Stimulated activated effector memory CD8-positive, alpha-beta T cell treated with anti-CD3 and anti-CD28 coated beads, Interleukin-12 subunit alpha, Interleukin-12 subunit beta, amount 100 ng/mL, for 72 hours (primary cell): ENCODE measurements at places on chromosomes 3 and 15.

DNA sequence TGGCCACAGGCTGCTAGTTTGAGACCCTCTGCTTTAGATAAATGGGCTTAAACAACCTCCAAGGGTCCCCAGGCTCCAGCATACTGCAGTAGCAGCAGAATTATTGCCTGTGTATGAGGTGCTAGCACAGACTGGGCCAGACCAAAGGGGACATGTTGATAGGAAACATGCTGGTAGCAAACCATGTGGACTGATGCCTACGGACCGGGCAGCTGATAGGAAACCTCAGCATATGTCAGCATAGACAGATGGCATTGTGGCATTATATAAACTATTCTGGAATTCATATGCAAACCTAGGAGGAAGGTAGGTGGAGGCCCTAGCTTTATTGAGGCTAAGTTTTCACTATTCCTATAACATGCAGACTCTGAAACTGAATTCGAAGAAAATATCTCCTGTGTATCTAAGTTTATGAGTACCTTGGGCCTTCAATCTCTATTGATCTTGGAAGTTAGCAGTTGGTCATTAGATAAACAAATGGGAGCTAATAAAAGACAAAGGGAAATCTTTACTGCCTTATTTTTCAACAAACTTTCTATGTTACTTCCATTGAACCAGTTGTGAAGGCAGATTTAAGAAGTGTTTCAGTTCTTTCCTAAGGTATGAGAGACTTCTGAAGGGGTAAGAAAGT lies 1.7 kb upstream of the HGD start:
- no peak for DNase-seq

DNA sequence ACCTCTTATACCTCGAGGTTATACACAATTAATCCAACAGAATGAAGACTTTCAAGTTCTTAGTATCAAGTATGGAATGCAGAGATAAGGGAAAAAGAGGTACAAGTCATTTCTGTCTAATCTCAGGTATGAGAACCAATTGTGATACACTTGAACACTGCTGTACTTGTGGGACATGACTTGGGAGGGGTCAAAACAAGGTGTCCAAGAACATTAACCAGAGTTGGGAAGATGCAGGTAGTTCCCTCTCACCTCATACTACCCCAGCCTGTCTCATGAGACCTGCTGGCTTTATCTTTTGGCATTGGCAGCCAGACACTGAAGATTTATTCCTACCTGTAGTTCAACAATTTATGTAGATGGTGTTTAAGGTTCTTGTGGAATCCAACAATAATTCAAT lies 209.7 kb downstream of the NR1D2 start:
- no peak for DNase-seq

GRCh38 chr15:88932271-88932874 lies 19.2 kb upstream of the MFGE8 start:
- DNase-seq = no peak

GRCh38 chr3:54033761-54034160 lies 88.6 kb upstream of the CACNA2D3 start:
- no peak for DNase-seq

DNA sequence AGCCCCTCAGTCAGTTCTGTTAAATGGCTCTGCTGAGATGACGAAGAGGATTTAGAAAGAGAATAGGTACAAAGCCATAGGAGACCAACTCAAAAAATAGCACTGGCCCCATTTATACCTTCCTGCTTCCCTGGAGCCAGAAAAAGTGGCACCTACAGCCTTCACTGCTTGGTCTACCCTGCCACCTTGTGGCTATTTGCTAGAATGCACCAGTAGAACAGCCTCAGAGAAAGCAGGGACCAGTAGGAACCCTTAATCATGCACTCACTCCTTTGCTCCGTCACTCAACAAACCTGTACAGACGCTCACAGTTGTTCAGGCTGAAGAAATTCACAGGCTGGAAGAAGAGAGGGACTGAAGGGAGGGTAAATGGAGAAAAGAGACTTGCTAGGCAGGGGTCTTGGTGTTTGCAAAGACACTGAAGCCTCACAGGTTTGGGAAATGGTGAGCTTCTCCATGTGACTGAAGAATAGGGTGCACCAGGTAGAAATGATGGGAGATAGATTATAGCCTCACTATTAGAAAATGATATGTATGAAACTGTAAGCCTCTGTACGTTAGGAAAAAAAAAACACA lies 12.1 kb upstream of the RTP2 start:
- DNase-seq = peak; percentile 86

DNA sequence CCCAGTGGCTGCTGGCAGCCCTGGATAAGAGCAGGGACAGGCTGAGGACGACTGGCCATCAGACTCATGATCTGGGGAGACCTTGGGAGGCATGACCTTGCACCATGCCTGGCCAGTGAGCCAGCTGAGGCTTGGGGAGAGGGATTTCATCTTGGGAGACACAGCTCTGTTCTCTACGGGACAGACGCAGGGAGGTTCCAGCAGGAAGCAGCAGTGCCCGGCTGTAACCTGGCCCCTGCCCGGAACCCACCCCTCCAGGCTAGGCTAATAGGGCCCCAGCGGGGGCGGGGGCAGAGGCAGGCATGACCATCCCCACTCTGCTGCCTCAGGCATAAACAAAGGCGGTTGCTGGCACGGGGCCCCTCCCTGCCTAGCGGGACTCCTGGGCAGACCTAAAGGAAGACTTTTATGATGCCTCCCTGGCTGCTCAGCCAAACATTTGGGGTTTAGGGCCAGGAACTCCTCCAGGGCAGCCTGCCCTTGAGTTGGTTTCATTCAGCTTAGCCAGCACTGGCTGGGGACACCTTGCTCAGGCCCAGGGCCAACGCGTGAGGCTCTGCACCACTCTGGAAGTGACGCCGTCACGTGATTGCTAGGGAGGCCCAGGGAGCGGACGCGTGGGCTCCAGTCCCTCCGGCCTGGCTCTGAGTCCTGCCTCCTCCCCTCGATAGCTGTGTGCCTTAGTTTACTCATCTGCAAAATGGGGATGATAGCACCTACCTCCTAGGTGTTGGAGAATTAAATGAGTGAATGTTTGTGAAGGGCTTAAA lies 27.6 kb downstream of the HDAC11 start:
- no peak for DNase-seq

- no peak for DNase-seq
Observed at GRCh38 chr3:104066658-104067057, 1300.1 kb upstream of the ALCAM start.

GRCh38 chr3:73473181-73473897 lies 151.4 kb downstream of the PDZRN3 start:
- DNase-seq = no peak

- DNase-seq = no peak
Observed at GRCh38 chr3:140303875-140304274, 368.9 kb downstream of the CLSTN2 start.

DNA sequence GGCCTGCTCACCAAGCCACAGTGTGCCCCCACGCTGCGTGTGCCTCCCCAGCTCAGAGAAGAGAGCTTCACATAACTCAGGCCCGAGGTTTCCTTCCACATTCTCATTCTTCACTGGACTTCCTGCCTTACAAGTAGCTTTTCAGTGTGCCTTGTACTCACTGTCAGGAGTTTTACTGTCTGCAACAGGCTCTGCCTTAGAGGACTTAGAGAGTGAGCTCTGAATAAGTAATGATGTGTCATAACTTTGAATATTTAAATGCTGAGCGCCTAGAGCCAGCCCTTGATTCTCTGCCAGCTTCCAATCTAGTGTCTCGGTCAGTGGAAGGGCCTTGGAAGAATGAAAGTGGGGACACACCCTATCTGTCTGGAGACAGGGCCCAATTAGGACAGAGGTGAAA lies 41.8 kb downstream of the ITGB5 start:
- DNase-seq = no peak

GRCh38 chr15:48425051-48425450 lies 93.8 kb downstream of the DUT start:
- no peak for DNase-seq

DNA sequence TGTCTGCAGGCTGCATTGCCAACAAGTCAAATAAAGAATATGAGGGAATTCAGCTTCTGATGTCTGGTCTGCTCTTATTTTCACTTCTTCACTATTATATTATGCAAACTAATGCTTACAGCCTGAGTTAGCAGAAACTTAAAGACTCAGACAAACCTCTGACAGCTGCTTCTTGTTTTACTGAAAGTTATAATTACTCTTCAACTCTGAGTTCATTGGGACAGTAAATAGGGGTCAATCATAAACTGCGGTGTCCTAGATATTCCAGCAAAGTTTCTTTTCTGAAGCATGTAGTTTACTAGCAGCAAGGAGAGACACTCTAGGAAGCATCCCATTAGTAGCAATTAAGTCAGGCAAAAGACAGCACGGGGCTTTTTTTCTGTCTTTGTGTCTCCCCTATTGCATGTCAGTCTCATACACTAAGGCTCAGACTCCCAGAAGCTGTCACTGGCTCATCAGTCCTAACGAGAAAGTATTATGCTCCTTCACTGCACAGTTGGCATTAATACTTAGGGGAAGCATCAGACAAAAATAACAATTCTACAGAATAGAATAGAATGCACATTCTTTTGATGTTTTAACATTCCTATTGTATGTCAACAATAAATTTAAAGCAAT lies 1060.8 kb downstream of the ROBO1 start:
- DNase-seq = no peak

- DNase-seq = no peak
Observed at GRCh38 chr3:53606793-53607192, 112.4 kb downstream of the CACNA1D start.

DNA sequence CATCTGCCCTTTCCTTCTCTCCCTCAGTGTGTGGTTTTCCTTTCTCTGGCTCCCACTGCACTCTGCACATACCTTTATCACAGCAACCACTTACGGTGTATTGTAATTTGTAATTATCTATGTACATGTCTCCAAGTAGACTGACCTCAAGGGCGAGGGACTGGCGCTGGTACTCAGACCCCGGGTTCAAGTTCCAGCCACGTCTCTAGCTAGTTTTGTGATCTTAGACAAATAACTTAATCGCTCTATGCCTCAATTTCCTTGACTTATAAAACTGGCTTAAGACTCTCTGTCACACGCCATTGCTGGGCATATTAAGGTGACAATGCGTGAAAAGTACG lies 607 bp upstream of the SENP2 start:
- no peak for DNase-seq

GRCh38 chr15:59699810-59700431 lies 10.8 kb upstream of the BNIP2 start:
- DNase-seq = no peak

- no peak for DNase-seq
Observed at GRCh38 chr3:50124052-50124799, 30.9 kb upstream of the SEMA3F start.

DNA sequence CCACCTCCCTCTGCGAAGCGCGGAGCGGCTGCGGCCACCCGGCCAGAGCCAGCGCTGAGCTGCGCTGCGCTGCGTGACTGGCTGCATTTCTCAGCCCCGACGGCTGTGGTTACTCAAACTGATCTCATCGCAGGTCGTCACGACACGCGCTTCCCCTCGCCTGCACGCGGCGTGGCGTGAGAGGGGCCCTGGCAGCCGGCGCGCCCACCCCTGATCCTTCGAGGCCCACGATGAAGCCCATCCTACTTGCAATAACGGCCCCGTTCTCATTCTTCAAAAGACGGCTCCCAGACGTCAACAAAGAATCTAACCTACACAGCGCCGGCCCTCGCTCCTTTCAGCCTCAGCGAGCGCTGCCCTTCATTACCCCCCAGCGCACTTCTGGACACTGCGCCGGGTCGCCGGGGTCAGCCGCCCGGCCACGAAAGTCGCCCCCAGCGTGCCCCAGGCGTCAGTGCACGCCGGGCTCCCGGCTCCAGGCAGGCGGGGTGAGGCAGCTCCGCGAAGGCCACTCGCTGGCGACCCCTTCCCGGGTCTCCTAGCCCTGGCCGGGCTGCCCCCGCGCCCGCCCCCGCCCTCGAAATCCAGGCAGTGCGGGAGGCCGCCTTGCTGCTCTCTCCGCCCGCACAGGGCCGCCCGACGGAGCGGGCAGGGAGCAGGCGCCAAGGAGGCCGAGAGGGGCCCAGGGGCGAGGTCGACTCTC lies 9.9 kb upstream of the LEKR1 start:
- peak; percentile 24 for DNase-seq

- no peak for DNase-seq
Observed at GRCh38 chr3:88912294-88912877, 195.0 kb upstream of the EPHA3 start.

- DNase-seq = no peak
Observed at GRCh38 chr15:33623010-33623409, 312.2 kb downstream of the RYR3 start.

DNA sequence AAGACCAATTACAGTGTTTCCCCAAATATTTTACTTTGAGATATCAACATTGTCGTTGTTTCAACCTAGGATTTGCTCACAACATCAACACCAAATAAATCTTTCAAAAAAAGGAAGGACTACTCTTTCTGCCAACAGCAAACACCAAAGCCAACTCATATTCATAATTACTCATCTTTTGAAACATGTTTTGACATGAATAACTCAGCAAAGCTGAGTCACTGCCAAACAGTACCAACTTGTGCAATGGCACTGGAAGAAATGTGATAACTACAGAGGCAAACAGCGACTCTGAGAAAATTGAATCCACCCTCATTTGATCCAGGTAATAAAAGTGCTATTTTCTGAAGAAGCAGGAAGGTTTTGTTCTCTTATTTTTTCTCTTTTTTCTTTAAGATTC lies 67.2 kb downstream of the PEX5L start:
- no peak for DNase-seq

DNA sequence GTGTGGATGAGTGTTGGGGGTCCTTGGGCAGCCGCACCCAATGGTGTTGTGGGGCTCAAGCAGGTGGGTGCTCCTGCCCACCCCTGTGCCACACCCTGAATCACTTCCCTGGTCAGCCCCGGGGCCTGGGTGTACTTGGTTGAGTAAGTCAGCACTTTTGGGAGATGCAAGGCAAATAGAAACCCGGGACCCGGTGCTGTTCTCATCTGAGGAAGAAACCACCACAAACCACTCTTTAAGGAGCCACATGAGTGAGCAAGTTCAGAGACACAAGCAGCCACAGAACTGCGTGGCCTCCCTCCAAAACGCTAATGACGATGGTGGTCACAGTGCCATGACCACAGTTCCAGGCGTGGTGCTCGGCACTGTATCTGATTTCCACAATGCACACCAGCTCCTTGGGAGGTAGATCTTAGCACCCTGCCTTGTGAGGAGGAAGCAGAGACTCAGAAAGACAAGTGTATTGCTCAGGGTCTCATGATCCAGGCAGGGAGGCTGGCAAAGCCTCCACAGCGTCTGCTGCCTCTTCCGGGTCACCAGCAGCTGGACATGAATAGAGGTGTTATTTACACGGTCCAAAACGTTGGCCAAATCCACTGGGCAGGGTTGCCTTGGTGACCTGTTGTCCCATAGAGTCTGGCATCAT lies 118.2 kb upstream of the ALDH1A3 start:
- DNase-seq = peak; percentile 32

GRCh38 chr3:72338942-72339669 lies 509.1 kb downstream of the SHQ1 start:
- no peak for DNase-seq
